ENCODE measurements at places on chromosomes 7 and 10. TPM values are rescaled to one million over a fixed set of nuclear protein-coding genes. Genes with fewer than 3 reads are reported as not detected.

Gene CHCHD1
- total RNA-seq: 21.4 TPM

Gene MUC12
- total RNA-seq: 2.9 TPM

- DNase-seq: peak; percentile 83
Measured at GRCh38 chr7:129958643-129959470, 6.1 kb upstream of the UBE2H start.

DNA sequence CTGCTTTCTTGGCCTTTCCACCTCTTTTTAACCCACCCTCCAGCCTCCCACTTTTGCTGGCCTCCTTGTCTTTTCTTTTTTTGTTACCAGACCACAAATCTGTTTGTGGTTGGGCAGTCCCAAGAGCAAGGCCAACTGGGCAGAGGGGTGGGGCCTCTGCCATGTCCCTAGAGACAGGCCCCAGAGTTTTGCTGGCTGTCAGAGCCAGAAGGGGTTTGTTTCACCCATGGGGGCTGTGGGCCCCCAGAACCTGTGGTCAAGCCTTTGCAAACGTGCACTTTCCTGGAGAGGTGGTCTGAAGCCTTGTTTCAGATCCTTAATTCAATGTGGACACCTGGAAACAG is 10.3 kb downstream of the ZMIZ1 start:
- DNase-seq: no peak

Gene HTR5A
- total RNA-seq: 0.96 TPM

GRCh38 chr7:135536150-135536549 is 21.6 kb upstream of the NUP205 start:
- no peak for DNase-seq

Gene PAX2
- 3.1 TPM for total RNA-seq

DNA sequence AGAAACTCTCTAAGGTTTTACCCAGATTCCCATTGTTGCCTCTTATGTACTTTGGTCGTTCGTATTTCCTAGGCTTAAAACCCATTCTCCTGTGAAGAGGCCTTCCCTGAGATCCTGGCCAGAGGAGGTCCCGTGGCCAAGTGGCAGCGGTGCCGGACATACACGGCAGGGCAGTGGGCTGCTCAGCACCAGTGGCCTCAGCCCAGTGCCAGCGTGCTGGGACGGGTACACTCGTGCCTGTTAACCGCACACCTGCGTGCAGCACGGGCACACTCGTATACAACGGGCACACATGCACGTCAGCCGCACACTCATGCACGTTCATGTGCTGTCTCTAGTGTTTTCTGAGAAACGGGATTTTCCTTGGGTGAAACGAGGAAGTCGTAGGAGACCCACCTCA is 40.2 kb downstream of the FOXK1 start:
- DNase-seq: no peak

GRCh38 chr10:45407542-45407941 is 33.5 kb downstream of the ALOX5 start:
- DNase-seq: no peak

Gene HOXA3
- 0.96 TPM for total RNA-seq

Gene OR2A1
- total RNA-seq: 6.3 TPM

DNA sequence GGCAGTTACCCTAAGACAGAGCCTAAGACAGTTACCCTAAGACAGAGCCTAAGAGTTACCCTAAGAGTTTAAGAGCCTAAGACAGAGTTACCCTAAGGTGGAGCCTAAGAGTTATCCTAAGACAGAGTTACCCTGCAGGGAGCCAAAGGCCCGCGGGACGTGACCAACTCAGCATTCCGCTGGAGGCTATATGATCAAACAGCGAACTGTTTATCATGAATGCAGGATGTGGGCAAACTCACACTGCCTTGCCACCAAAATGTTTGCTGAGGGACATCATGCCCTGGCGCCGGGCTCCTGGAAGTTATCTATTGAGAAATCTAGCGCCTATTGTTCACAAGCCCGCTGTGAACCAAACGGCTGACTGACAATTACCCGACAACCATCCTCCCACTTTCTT is 49.9 kb downstream of the BLVRA start:
- no peak for DNase-seq

GRCh38 chr10:32961895-32962369 is 3.9 kb upstream of the ITGB1 start:
- DNase-seq: peak; percentile 84

GRCh38 chr10:69065406-69066361 is 22.2 kb upstream of the SRGN start:
- DNase-seq: no peak

- DNase-seq: no peak
Measured at GRCh38 chr10:120741396-120741795, 109.8 kb upstream of the WDR11 start.

DNA sequence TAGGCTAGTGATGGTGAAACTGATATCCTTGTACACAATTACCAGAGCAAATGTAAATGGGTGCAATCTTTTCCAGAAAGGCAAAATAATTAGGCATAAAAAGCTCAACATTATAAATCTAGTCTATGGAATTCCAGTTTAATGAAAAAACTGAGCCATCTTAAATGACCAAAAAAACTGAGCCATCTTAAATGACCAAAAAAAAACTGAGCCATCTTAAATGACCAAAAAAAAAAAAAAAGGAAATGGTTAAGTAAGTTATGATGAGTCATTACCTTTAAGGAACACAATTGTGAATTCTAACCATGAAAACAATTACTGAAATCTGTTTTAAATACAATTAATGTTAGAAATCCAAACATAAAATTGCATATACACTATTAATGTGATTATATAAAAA is 25.3 kb downstream of the USP6NL start:
- DNase-seq: no peak

DNA sequence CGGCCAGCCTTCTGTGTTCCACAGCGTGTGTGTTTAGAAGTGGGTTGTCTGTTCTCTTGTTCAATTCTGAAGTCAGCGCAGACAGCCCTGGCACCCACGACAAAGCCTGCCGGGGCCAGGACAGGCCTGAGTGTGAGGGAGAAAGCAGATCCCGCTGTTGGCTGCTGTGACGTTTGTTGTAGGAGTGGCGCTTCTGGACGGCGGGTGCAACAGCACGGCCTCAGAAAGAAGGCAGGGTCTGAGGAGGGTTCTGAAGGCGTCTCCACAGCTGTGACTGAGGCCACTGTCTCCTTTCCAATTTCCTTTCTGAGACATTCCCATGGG is 76.2 kb downstream of the VIPR2 start:
- DNase-seq: peak; percentile 31

Gene NEUROG3
- 0.48 TPM for total RNA-seq

- no peak for DNase-seq
Measured at GRCh38 chr7:16934722-16935340, 53.0 kb upstream of the AGR3 start.

GRCh38 chr10:114057855-114058254 is 14.2 kb downstream of the ADRB1 start:
- DNase-seq: no peak

DNA sequence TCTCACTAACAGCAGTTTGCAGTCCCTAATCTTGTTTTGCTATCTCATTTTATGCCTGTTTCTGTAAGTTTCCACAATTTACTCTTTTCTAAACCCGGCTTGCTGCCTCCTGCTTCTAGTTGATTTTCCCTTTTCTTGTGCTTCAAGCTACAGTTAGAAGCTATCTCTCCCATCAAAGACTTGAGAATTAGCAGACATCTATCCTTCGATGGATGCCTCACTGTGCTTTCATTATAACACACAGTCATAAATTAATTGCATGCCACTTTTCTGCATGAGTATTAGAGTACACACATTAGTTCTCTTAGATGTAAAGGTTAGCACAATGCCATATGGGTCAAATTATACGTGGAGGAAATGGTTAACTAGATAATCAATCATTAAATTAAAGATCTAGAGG is 48.7 kb downstream of the SEMA3A start:
- peak; percentile 57 for DNase-seq

GRCh38 chr10:98224996-98225395 is 43.0 kb downstream of the LOXL4 start:
- no peak for DNase-seq

- no peak for DNase-seq
Measured at GRCh38 chr7:111528331-111528730, 34.0 kb downstream of the IMMP2L start.

- DNase-seq: no peak
Measured at GRCh38 chr7:126783613-126784012, 469.1 kb downstream of the GRM8 start.

DNA sequence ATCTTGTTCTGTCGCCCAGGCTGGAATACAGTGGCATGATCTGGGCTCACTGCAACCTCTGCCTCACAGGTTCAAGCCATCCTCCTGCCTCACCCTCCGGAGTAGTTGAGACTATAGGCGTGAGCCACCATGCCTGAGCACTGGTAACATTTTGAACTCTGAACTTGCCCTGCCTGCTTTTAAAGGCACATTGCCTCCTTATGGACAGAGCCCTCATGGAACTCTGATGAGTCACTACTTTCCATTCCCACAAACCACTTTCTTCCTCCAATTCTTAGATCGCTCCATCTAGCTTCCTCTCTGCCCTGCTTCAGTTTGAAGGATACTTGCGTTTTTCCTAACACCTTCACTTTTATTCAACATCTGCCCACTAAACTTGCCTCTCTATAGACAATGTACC is 38.1 kb downstream of the PRPS1L1 start:
- no peak for DNase-seq

GRCh38 chr10:100433253-100434240 is 29.3 kb upstream of the WNT8B start:
- peak; percentile 96 for DNase-seq
